T-helper 22 cell (primary cell): ENCODE measurements at places on chromosomes 13 and 19.

DNA sequence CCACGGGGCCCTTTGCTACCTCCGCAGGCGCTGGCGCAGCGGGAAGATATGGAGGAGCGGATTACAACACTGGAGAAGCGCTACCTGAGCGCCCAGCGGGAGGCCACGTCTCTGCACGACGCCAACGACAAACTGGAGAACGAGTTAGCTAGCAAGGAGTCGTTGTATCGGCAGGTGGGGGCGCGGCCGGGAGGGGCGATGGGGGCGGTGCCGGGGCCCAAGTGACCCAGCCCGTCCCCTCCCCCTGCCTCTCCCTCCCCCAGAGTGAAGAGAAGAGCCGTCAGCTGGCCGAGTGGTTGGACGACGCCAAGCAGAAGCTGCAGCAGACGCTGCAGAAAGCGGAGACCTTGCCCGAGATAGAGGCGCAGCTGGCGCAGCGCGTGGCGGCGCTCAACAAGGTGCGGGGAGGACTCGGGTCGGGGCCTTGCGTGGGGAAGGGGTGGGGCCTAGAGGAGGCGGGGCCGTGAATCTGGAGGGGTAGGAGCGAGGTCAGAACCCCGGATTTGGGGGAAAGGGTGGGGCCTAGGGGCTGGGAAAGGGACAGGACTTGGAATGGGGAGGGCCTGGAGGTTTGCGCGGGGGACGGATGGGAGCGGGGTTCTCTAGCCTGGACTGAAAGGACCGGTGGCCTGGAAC lies 13.7 kb downstream of the PPFIA3 start:
- DNase-seq, result no peak

DNA sequence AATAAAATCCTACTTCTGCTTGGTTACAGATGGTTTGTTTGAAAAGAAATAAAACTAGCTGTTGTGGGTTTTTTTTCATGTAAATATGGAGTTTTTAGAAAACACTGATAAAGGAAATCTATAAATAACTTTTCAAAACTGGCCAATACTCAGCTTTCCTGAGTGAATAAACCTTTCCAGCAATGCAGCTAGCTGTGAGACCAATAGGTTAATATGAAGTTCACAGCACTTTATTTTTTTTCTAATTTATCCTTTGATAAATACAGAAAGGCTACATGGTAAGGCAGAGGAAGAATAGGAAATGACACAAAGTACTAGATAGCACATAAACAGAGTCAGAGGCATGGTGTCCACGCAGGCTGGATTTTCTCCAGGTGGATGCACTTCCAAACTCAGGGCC lies 154.0 kb downstream of the COG6 start:
- DNase-seq, result no peak

GRCh38 chr19:18672606-18673337 lies 10.7 kb upstream of the CRTC1 start:
- DNase-seq, result no peak

GRCh38 chr19:55175117-55175867 lies 4.8 kb downstream of the SYT5 start:
- DNase-seq, result no peak

DNA sequence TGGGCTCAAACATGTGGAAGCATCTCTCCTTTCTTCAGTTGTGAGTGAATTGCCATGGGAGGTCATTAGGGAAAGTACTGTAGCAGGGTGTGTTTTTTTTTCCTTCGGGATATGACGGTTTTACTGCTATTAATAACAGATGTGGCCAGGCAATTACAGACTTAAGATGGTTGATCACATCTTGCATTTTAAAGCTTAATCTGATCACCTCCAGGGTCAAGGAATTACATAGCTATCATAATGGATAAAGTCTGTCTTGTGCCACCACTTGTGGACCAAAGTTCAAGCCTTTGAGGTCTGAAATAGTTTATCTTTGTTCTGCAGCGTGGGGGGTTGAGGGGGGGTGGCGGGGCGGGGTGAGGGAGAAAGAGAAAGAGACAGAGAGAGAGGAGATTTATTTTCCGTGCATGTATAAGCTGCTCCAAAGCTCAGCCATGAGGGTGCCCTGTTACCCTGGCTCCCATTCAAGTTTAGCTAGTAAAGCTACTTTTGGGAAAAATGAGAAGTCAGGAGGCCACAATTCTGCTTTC lies 5.5 kb upstream of the SERP2 start:
- no peak for DNase-seq

DNA sequence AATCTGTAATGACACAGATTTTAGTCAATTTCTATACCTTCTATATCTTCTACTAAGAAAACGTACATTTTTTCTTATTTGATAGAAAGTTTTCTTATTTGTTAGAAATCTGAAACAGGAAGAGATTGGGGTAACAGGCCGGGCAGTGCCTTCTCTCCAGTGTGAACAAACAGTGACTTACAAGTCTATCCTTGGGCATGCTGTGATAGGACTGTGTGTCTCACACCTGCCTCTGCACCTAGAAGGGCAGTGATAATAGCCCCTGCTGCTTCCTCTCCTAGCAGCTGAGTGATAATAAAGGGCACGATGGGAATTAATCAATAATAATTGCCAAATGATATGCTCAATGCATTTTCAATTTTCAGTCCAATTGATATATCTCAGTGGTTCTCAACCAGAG lies 1.4 kb downstream of the TMEM272 start:
- DNase-seq, result no peak

DNA sequence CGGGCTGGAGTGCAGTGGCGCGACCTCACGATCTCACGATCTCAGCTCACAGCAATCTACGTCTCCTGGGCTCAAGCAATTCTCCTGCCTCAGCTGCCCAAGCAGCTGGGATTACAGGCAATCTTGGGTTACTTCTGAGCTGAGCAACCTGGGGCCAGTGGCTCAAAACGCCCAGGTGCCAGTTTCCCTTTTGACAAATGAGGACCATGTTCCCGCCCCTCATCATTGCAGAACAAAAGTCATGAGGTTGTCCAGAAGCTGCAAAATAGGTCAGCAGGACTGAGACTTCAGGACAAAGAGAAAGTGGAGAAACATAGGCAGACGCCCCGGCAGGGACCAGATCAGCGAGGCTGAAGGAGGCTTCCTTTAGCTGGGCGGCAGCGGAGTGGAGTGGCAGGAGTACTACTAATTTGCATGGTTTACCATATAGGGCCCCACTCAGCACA lies 3.3 kb upstream of the ADGRE5 start:
- DNase-seq, result no peak

GRCh38 chr19:10601999-10602329 lies 14.9 kb upstream of the AP1M2 start:
- no peak for DNase-seq

DNA sequence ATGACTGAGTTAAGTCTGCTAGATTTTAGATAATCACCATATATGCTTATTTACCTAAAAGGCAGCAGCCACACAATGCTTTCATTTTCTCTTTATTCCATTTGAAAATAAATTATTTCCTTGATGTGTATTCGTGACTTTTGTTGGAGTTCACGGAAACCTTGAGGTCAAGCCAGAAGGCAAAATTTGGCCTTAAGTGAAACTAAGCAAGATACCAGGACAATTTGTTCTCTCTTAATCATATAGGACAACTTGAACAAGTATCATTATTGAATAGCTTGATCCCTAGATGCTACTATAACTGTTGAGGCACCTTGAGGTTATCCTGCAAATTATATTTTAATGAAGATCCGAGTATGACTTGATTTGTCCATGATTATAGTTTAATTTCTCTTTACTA lies 429.2 kb upstream of the DACH1 start:
- DNase-seq, result no peak

- no peak for DNase-seq
Observed at GRCh38 chr19:45047188-45047797, 8.4 kb downstream of the CLASRP start.

- no peak for DNase-seq
Observed at GRCh38 chr19:39563408-39563807, 23.4 kb upstream of the EID2 start.

DNA sequence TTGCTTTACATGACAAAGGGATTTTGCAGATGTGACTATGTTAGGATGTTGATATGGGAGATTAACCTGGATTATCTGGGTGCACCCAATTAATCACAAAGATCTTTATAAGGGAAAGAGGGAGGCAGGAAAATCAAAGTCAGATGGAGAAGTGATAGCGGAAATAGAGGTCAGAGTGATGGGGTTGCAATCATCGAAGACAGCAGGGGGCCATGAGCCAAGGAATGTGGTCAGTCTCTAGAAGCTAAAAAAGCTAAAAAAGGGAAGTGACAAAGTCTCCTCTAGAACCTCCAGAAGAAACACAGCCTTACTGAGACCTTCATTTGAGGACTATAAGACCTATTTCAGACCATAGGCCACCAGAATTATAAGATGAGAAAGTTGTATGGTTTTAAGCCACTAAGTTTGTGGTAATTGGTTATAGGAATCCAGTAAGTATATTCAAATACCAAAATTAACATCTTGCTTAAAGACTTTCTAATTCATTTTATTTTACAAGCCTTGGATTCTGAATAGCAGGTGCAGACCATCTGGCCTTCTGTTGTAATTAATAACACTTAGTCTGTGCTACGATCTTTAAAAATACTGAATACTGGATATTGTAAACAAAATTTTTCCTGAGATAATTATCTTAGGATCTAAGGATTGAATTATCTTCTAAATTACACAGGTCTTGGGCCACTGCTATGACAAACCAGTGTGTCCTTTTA lies 493.4 kb upstream of the PCDH20 start:
- no peak for DNase-seq

DNA sequence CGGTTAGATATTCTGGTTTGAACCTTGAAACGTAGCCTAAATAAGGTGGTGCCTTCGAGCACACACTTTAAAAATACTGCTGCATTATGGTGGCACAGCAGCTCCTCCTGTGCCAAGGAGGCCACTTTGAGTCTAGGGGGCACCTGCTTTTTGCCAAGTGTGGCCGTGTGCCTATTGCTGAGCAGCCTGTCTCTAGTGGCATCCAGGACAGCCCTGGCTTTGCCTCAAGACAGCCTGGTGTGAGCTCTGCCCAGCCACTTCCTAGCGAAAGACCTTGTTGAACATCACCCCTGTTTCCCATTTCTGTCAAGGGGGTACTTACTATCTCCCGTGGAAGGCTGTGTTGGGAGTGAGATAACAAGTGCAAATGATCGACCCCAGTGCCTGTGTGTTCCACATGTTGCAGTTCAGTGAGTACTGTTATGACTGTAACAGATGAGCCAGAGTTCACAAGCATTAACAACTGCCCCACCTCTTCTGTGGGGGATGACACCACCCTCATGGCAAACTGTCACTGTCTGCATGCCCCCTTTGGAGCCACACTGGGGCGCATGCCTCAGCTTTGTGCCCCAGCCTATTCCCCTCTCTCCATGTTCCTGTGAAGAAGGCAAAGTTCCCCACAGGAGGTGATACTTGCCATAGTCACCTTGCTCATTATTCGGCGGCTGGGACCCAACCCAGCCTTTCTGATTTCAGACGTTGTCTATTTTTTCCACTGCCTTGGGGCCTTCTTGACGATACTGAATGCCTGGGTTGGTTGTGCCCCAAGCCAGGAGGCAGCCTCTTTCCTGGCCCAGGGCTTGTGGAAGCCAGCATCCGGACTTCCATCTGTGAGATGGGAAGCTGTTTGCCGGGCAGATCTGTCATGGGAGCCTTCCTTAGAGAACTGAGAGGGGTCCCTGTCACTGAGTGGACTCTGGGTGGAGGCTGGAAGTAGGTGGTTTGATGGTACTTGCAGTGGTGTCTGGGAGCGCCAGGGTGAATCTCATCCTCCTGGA lies 5.4 kb downstream of the GATAD2A start:
- no peak for DNase-seq

DNA sequence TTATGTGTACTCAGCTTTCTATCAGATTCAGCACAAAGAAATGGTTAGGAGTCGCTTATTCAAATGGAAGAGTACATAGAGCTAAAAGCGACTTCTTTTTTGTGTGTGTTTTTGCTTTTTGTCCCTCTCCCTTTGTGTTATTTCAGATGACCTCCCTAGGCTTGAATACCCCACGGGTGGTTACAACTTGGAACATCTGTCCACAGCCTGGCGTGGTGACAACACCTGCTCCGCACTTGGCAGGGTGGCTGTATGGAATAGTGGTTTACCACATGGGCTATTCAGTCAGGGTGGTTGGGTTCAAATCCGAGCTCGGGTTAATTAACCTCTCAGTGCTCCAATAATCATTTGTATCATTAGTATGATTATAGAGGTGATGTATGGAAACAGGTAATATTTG lies 151.6 kb upstream of the FREM2 start:
- no peak for DNase-seq

DNA sequence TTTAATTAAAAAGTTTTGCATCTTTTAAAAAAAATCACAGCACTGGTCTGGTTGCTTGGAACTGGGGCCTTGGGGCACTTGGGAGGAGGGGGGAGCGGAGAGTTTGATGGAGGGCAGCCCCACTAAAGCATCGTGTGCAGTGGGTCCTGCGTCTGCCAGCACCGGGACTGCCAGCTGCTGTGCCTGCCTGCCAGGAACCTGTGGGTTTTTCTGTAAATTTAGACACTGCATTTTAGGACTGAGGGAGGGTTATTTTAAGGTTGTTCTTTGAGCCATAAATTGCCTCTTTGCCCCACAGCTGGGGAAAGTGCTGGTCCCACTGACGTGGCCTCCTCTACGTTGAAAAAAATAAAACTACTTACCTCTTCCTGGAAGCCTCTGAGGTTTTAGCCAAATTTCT lies 2.9 kb downstream of the KLF2 start:
- DNase-seq, result no peak

GRCh38 chr13:73748404-73748803 lies 385.8 kb downstream of the KLF12 start:
- DNase-seq, result no peak
